ENCODE measurements at places on chromosomes 11 and 22.

DNA sequence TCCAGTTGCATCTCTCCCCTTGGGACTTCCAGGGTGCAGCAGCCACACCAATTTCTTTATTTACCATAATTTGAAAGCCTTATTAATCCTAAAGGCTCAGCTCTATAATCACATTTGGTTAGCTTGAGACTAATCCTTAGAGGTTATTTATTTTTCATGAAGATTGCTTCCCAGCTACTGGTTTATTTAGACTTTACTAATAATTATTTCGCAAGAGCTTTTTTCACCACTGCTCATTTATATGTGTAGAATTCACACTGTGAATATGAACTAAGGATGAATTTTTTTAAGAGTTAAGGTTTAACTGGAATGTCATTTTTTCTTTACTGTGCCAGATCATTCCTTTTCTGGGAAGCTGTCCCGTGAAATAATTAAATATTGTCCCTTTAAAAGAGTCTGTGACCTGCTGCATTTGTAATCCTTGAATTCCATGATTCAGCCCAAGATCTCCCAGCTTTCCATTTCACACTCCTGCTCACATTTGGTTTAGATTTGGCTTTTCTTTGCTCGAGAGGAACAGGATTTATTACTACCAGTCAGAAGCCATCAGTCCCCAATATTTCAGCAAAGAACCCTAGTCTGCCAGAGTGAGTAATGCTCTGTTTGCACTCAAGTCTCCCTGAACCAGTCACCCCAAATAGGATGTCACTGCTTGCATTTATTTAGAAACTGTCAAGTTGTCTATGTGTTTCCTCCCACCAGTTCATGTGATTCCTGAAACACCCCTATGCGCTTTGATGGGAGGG lies 4.4 kb upstream of the CD44 start:
- no peak for DNase-seq

DNA sequence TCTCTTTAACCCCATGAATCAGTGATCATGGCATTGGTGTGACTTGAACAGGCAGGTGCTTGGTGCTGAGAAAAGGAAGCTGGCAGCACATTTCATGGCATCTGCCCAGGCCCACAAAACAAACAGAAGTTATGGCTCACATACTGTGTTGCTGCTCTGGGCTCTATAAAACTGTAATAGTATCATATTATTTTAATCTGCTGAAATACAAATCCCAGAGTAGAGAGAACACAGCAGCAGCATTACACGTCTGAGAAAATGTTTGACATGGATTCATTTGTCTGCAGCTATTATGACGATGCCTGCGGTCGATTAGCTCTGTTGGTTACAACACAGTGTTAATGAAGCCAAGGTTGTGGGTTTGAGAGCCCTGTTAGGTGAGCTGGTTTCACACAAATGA lies 80.8 kb downstream of the ALX4 start:
- DNase-seq, result no peak

GRCh38 chr22:23062616-23063538 lies 7.4 kb upstream of the GNAZ start:
- no peak for DNase-seq

GRCh38 chr11:13434247-13435205 lies 28.5 kb downstream of the BTBD10 start:
- DNase-seq, result no peak

- DNase-seq, result no peak
These were observed 19.3 kb downstream of the UPB1 start for GRCh38 chr22:24514241-24515026.

DNA sequence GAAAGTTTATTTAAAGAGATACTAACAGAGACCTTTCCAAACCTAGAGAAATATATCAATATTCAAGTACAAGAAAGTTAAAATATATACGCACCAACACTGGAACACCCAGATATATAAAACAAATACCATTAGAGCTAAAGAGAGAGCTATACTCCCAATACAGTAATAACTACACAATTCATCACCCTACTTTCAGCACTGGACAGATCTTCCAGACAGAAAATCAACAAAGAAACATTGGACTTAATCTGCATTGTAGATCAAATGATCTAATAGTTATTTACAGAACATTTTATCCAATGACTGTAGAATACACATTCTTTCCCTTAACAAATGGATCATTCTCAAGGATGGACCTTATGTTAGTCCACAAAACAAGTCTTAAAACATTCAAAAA lies 311.9 kb downstream of the METTL15 start:
- DNase-seq, result no peak

GRCh38 chr11:6925636-6926207 lies 504 bp upstream of the ZNF215 start:
- no peak for DNase-seq

DNA sequence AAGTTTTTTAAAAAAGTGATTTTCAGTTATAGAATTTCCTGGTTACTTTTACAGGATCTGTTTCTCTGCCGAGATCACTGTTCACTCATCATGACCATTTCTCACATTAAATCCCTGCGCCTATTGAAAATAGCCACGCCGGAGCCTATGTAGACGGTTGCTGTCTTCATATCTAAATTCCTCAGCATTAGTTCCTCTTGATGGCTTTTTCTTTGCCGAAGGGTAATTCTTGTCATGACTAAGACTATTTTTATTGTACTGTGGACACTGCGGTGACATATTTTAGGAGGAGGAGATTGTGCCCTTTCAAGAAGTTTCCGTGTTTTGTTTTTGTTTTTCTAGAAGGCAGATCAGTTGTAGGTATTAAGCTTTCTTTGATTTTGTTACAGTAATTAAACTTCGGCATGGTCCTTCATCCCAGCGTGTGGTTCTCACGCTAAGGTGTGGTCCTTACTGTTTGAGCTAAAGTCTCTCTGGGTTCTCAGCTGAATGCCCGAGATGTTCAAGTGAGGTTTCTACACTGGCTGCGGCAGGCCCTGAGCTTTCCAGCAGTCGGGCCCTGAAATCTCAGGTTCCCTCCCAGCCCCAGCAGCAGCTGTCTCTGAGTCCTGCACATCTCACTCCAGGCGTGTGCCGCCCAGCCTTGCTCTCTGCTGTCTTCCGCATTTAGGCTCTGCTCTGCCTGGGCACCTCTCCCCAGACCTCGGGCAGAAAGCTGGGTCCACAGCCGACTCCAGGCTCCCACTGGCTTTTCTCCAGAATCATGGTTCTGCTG lies 1110.5 kb downstream of the TBC1D22A start:
- DNase-seq, result no peak

DNA sequence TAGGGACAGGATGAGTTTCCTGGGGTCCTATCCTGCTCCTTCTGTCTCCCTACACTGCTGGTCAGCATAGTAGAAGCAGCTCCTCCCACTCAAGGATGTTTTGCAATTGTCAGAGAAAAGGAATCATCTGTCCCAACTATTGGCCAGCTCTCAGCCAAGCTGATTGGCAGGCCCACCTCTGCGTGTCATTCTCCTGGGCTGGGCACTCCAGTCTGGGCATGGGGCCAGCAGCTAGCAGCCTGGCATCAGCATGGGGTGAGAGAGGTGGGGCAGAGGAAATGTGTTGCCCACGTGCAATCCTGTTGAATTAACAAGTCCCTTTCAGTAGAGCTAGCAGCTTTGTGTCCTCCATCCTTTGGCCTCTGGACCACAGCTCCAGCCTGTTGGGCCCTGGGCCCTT lies 14.1 kb downstream of the ANKK1 start:
- DNase-seq, result no peak

- DNase-seq, result no peak
These were observed 3.6 kb downstream of the TNRC6B start for GRCh38 chr22:40181323-40181722.

- no peak for DNase-seq
These were observed 44.7 kb upstream of the MTMR2 start for GRCh38 chr11:95968585-95968984.

DNA sequence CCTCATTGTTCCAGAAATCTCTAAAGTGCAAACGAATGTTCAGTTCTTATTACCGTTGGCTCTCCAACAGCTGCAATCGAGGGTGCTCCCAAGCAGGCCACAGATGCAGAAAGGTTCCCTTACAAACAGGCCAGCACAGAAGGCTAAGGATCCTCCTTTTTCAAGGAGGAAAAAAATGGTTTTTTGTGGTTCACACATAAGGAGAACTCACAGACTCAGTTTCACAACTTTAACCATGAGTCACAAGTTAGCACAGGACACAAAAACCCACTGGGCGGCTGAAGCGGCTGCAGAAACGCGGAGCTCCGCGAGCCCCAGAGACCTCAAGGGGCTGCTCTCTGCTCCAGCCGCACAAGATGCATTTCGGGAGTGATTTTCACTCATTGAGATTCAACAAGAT lies 98.2 kb upstream of the PRR5 start:
- DNase-seq, result no peak

- DNase-seq, result no peak
These were observed 115.6 kb downstream of the SLC1A2 start for GRCh38 chr11:35303596-35304385.

- no peak for DNase-seq
These were observed 45.4 kb downstream of the TP53I11 start for GRCh38 chr11:44905131-44905866.

DNA sequence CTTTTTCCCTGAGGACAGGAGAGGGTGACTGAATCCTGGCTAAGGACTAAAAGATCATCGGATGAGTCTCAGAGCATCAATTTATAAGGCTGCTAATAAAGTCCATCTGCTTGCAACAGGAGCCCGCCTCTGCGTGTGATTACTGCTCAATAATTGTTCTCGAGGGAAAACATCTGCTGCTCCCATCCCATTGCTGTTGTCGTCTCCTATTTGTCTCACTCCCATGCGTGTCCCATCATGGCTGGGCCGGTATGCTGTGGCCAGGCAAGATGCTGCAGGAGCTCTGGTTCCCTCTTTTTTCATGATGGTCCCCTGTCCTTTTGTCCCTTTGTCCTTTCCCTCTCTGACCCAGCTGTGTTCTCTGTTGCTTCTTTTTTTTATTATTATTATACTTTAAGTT lies 121.2 kb downstream of the SPATA19 start:
- no peak for DNase-seq

DNA sequence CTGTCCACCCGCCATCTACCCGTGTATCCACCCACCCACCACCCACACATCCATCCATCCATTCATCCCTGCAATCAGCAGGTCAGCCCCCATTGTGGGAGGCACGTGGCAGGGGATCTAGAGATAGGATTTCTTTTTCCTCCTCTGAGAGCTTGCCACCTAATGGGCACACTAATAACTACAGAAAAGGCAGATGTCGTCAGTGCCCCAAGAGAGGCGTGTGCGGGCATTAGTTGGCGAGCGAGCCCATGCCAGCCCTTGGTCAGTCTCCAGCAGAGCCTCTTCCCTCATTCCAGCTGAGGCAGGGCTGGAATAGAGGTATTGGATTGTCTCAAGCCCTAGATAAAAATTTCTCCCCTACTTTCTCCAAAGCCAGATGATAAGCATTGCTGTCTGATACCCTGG lies 9.7 kb downstream of the USP2 start:
- no peak for DNase-seq

DNA sequence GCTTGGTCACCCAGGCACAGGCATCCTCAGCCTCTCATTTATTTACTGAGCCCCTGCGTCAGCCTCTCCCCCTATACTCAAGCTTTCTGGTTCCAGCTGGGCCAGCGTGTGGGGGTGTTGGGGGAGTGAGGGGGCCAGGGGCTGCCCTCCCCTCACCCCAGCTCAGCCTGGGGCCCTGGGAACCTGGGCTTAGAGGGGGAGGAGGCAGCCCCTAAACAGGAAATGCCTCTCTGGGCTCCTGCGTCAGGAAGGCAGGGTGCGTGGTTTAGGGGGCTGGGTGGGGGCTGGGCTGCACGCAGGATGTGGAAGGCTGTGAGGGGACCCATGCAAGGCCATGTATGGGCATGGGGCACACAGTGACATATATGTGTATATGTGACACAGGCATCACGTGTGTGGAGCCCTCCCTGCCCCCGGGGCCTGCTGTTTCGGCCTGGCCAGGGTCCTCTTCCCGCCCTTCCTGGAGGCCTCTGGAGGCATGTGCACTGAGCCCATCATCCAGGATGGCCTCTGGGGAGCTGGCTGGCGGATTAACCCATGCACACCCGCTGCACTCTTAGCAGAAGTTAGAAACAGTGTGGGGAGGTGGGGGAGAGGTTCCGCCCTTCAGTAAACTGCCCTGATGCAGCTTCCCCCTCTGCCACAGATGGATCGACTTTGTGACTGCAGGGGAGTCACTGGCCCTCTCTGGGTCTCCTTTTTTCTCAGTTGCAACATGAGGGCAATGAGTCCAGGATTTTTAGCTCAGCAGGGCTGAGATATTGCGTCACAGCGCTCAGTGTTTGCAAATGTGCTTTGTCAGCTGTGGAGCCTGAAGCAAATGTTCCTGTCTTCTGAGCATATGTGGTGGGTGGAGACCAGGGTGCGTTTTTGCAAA lies 1.1 kb upstream of the CD248 start:
- DNase-seq, result no peak

DNA sequence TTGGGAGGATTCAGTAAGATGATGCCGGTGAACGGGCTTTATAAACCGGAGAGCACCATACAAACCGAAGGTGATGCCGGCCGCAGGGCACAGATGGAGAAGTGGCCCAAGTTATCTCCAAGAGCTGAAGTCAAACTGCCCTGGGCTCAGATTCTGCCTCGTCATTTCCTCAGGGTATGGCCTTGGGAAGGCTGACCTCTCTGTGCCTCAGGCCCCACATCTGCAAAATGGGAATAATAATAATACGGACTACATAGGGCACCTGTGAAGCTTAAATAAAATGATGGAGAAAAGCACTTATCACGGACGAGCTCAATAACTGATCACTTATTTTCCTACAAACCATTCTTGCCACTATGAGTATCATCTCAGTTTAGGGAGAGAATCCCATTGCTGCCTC lies 29.9 kb downstream of the DSCAML1 start:
- DNase-seq, result no peak

GRCh38 chr22:46773076-46773475 lies 10.6 kb downstream of the TBC1D22A start:
- DNase-seq, result no peak

DNA sequence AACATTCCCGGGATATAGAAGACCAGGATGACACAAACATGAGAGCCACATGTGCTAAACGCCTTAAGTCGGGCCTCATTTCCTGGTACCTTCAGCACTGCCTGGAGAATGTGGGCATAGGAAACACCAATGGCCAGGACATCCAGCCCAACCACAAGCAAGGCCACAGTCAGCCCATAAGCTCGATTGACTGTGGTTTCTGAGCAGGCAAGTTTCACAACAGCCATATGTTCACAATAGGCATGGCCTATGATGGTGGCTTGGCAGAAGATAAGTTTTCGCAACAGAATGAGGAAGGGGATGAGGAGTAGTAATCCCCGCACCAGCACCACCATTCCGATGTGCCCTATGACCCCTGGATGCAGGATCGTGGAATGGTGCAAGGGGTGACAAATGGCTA lies 26.9 kb upstream of the OR56A1 start:
- no peak for DNase-seq

GRCh38 chr11:130549393-130549999 lies 101.1 kb downstream of the ADAMTS15 start:
- DNase-seq, result no peak

DNA sequence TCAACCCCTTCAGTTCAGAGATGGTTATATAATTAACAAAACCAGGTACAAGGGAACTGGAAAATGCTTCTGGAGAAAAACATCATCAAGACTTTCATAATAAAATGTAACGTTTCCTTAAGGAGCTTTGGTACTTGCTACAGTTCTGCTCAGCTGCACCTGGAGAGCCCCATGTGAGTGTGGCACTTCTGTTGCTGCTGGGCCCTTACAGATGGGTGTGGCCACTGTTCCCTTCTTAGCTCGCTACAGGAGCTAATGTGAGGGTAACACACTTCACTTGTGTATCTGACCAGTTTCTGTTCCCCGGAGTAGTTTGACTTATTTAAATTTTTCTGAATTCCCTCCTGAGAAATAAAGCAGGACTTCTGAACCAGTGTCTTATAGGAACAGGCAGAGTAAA lies 4.0 kb downstream of the POU2AF3 start:
- DNase-seq, result no peak
